ENCODE measurements at places on chromosomes 3 and 15. TPM values are rescaled to one million over a fixed set of nuclear protein-coding genes. Genes with fewer than 3 reads are reported as not detected.

- no peaks in the 10 kb centered on the region for H3K4me1 ChIP-seq
- no peak overlapping the region for H3K4me3 ChIP-seq
- no peak overlapping the region for H3K27ac ChIP-seq
- H3K27me3 ChIP-seq, result no peaks in the 10 kb centered on the region
- H3K36me3 ChIP-seq, result peaks cover 6% of the 10 kb centered on the region
- DNase-seq, result no peak
Observed at GRCh38 chr3:196044513-196044912, 37.4 kb downstream of the TFRC start.

Gene SLC22A13
- not detected for total RNA-seq

Gene CHRNA5
- 0.59 TPM for total RNA-seq

DNA sequence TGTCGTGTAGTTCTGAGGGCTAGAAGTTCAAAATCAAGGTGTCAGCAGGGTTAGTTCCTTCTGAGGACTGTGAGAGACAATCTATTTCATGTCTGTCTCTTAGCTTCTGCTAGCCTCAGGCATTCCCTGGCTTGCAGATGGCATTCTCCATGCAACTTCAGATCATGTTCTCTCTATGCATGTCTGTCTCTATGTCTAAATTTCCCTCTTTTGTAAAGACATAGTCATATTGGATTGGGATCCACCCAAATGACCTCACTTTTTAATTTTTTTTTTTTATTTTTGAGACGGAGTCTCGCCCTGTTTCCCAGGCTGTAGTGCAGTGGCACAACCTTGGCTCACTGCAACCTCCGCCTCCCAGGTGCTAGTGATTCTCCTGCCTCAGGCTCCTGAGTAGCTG lies 104.6 kb downstream of the RAP2B start:
- H3K36me3 ChIP-seq, result no peaks in the 10 kb centered on the region
- no peaks in the 10 kb centered on the region for H3K27me3 ChIP-seq
- H3K27ac ChIP-seq, result no peak overlapping the region
- no peak overlapping the region for H3K4me3 ChIP-seq
- H3K4me1 ChIP-seq, result no peaks in the 10 kb centered on the region

DNA sequence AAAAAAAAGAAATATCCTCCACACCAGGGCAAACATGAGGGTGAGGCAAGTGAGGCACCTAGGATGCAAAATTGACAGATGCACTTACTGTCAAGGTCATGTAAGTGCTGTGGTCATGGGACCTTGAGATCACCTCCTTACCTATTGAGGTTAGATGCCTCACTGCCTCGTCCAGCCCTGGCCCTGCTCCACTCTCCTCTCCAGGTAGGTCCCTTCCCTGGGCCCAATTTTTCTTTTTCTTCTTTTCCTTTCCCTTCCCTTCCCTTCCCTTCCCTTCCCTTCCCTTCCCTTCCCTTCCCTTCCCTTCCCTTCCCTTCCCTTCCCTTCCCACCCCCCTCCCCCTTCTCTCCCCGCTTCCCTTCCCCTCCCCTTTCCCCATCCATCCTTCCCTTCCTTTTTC lies 71.1 kb upstream of the DLG1 start:
- no peak overlapping the region for H3K4me3 ChIP-seq
- H3K27ac ChIP-seq, result no peak overlapping the region
- no peaks in the 10 kb centered on the region for H3K36me3 ChIP-seq
- no peaks in the 10 kb centered on the region for H3K27me3 ChIP-seq
- peak; percentile 32 for DNase-seq

- H3K4me3 ChIP-seq, result no peak overlapping the region
- H3K27me3 ChIP-seq, result no peaks in the 10 kb centered on the region
- no peaks in the 10 kb centered on the region for H3K36me3 ChIP-seq
- H3K27ac ChIP-seq, result no peak overlapping the region
Observed at GRCh38 chr15:68427963-68428362, 4.0 kb downstream of the ITGA11 start.

Gene RETNLB
- total RNA-seq, result not detected

DNA sequence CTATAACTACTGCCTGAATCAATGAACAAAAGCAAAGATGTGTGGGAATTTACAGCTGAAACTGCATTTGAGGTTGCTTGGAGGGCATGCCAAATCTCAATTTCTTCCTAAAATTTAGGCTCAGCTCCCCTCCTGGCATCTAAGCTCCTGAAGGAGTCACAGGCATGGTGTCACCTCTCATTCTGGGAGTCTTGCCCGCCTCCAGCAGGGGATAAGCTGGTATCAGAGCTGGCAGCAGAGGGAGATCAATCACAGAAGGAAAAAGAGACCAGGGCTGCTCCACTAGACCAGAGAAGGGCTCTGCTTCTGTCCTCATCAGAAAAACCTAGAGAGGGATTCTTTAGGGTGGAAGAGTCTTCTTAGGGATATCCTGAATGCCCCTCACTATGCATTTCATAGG lies 150.4 kb upstream of the SLC6A11 start:
- no peaks in the 10 kb centered on the region for H3K27me3 ChIP-seq
- H3K27ac ChIP-seq, result no peak overlapping the region
- no peak for DNase-seq
- no peaks in the 10 kb centered on the region for H3K36me3 ChIP-seq
- no peak overlapping the region for H3K4me3 ChIP-seq

- no peak overlapping the region for H3K27ac ChIP-seq
- H3K36me3 ChIP-seq, result no peaks in the 10 kb centered on the region
- H3K4me3 ChIP-seq, result no peak overlapping the region
- no peaks in the 10 kb centered on the region for H3K27me3 ChIP-seq
- H3K4me1 ChIP-seq, result peaks cover 17% of the 10 kb centered on the region
Observed at GRCh38 chr15:81410318-81410753, 36.3 kb upstream of the TMC3 start.

DNA sequence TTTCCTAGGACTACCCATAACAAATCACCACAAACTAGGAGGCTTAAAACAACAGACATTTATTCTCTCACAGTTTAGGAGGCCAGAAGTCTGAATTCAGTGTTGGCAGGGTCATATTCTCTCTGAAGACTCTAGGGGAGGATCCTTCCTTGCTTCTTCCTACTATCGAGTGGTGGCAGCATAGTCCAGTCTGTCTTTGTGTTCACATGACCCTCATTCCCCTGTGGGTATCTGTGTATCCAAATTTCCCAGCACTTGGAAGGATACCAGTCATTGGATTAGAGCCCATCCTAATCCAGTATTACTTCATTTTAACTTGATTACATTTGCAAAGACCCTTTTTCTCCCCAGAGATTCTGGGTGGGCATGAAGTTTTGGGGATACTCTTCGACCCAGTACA lies 63.8 kb downstream of the GMPS start:
- H3K4me3 ChIP-seq, result no peak overlapping the region
- no peak overlapping the region for H3K27ac ChIP-seq
- no peaks in the 10 kb centered on the region for H3K4me1 ChIP-seq
- no peaks in the 10 kb centered on the region for H3K27me3 ChIP-seq
- no peak for DNase-seq

DNA sequence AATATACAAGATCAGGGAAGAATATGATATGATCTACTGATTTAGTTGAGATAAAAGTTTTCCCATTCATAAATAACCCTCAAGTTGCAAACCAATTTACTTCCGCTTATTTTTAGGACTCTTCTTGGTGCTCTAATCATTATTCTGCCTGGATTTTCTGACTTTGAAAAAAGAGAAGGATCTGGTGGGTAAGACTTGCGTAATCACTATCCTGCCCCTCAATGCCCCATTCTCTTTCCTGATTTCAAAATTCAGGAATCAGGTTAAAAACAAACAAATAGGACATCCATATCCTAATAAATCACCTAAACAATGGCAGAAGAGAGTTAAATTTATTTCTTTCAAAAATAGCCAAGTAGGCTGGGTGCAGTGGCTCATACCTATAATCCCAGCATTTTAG lies 127.5 kb downstream of the CLASP2 start:
- H3K4me1 ChIP-seq, result no peaks in the 10 kb centered on the region
- H3K27me3 ChIP-seq, result no peaks in the 10 kb centered on the region
- DNase-seq, result no peak
- no peak overlapping the region for H3K27ac ChIP-seq

DNA sequence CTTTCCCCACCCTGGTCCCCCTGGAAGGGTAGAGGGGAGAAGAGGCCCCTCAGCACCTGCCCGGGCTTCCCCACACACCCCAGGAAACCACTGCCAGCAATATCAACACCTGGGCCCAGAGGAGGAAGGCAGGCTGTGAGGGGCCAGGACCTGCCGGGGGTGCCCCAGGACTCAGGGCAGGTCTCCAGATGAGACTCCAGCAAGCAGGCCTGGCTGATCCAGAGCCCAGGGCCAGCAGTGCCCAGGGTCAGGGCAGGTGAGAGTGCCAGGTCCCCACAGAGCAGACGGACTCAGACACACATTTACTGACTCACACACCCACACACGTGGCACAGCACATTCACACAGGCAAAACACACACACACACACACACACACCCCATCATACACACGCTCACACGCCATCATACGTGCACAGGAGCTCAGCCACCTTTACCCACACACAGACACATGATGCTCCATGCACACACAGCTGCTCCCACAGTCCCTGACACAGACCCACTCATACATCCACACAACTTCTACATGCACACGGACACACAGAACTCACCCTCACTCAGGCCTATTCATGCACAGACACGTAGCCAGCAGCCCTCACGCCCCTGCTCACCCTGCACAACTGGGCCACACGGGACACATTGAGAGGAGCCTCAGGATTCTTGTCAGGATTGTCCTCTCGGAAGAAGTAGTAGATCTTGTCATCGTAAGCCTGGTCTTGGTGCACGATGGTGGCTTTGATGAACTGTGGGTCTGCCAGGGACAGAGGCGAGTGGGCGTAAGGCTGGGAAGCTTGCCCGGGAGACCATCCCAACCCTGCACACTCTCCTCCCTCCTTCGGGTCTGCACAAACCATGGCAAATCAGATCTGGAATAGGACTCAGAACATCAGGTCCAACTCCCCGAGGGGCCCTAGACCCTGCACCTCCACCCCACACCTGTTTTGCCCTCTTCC lies 17.5 kb downstream of the SEMA7A start:
- H3K4me1 ChIP-seq, result no peaks in the 10 kb centered on the region
- no peak overlapping the region for H3K27ac ChIP-seq
- no peaks in the 10 kb centered on the region for H3K27me3 ChIP-seq
- no peak for DNase-seq

Gene KBTBD12
- total RNA-seq, result 4.4 TPM

DNA sequence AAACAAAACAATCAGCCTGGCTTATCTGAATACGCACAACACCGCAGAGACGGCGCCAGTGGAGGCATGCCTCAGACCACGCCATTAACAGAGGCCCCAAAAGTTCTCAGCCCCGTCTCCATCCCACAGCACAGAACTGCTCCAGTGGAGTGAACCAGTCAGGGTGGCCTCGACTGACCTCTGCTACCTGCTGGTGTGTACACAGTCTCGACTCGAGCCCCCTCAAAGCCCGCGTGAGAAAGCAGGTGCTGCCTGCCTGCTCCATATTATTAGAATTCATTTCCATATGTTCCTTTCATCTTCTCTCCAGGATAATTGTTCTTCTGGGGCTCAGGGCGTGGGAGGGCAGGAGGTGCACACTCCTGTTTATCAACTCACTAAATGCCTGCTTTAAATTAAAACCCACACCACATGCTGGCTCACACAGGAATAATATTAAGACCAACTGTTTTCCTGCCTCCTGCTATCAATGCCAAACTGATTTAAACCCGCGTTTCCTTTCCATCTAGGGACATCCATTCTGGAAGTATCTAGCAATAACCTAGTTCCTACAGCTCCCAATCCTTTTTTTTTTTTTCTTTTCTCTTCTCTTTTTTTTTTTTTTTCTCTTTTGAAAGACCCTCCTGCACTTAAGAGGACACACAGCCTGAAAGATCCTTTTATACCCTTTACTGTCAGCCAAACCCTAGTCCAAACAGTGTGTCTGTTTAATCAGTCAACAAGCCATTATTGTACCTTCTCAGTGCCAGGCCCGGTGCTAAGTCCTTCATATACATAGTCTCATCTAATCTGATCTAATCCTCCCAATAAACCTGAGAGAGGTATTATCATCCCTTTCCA lies 101.2 kb downstream of the TLE3 start:
- H3K4me1 ChIP-seq, result no peaks in the 10 kb centered on the region
- no peak overlapping the region for H3K27ac ChIP-seq
- no peaks in the 10 kb centered on the region for H3K36me3 ChIP-seq
- H3K27me3 ChIP-seq, result no peaks in the 10 kb centered on the region
